ENCODE measurements at places on chromosomes 11 and 22. TPM values are rescaled to one million over a fixed set of nuclear protein-coding genes. Genes with fewer than 3 reads are reported as not detected.

The DGAT2 gene
- total RNA-seq, result 134 TPM

- DNase-seq, result peak; percentile 73
Observed at GRCh38 chr11:19079643-19080440, 19.3 kb upstream of the MRGPRX2 start.

The FAM111B gene
- 0.66 TPM for total RNA-seq

GRCh38 chr11:103619480-103619879, 417.0 kb upstream of the DDI1 start:
- no peak for DNase-seq

The SLC29A2 gene
- total RNA-seq, result 6.4 TPM

GRCh38 chr11:17431139-17431538, 42.7 kb upstream of the KCNJ11 start:
- DNase-seq, result no peak

DNA sequence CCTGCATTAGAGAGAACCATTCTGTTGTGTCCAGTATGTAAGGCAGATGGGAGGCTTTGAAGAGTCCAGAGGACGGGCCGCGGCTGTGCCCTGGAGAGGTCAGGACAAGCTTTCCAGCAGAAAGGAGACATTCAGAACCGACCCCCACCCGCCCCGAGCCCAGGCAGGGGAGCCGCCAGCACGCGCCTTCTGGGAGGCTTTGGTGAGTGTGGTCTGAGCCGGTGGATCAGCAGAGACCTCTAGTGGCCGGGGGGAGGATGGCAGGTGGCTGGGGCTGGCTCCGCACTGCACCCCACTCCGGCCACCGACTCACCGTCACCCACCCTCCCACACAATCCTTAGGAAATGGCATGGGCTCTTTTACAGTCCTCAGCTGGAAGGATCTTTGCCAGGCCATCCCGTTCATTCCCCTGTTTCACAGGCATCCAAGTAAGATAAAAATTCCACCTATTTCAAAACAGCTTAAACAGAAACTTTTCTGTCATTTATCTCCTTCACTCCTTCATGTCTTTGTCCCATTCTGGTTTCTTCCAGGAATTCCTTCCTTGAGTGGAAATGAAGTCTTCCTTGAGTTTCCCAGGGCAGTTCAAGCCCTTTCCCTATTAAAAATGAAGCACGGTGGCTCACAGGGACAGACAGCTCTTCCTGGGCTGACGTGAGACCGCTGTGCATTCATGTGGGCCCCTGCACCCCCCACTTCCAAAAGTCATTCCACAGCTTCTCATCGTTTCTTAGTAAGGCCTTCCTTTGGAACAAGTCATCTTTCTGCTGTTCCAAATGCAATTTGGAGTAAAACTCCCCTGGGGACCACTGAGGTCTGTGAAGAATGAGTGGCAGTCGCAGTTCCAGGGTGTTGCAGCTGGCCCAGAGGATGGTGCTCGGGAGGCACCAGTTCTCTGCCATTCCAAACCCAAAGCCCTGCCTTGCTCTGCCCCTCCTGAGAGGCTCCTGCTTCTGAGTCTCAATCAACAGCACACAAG, 91.0 kb downstream of the FEZ1 start:
- DNase-seq, result peak; percentile 64

GRCh38 chr11:120125024-120125423, 12.9 kb downstream of the TRIM29 start:
- DNase-seq, result peak; percentile 68

- no peak for DNase-seq
Observed at GRCh38 chr22:38135133-38135706, 24.7 kb upstream of the BAIAP2L2 start.

The ABTB2 gene
- total RNA-seq, result 5.6 TPM

All from breast epithelium (tissue), 4 donors.